ENCODE measurements at places on chromosomes 16 and 17.

DNA sequence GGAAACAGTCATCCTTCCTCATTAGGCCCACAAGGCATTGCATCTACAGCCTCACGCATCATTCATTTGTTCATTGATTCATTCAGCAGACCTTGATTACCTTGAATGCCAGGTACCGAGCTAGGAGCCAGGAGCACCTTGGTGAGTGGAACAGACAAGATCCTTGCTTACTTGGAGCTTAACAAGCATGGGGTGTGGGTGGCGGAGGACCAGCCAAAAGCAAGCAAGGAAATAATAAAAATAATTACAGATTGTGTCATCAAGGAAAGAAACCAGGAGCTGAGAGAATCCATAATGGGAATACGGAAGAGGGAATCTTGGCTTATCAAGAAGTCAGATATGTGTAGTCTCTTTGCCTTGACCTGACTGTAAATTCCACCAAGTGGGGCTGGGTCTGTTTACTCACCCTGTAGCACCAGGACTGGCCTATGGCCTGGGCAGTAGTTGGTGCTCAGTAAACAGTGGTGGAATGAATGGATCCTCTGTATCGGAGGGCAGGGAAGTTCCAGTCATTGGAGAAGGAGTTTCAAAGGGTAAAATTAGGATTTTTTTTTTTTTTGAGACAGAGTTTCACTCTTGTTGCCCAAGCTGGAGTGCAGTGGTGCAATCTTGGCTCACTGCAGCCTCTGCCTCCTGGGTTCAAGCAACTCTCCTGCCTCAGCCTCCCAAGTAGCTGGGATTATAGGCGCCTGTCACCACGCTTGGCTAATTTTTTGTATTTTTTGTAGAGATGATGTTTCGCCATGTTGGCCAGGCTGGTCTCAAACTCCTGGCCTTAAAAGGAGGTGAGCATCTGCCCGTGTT lies 157.7 kb downstream of the MSI2 start:
- no peak for DNase-seq

- DNase-seq: no peak
Observed at GRCh38 chr17:42333053-42333452, 44.8 kb downstream of the STAT5A start.

DNA sequence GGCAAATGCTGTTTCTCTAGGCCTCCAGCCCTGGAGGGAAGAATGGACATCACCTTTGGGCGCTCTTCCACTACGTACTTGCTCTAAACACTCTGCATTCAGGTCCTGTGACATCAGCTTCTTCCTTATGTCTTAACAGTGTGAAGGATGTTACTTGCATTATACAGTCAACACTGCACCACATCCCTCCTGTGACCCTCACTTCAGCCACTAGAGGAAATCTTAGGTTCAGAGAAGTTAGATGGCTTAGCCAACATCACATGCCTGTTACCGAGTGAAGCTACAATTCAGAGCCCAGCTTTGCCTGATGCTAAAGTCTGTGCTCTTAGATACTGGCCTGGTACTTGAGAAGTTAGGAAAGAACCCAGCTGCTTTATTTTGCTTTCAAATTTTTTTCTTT lies 18.3 kb downstream of the UBFD1 start:
- DNase-seq: no peak

DNA sequence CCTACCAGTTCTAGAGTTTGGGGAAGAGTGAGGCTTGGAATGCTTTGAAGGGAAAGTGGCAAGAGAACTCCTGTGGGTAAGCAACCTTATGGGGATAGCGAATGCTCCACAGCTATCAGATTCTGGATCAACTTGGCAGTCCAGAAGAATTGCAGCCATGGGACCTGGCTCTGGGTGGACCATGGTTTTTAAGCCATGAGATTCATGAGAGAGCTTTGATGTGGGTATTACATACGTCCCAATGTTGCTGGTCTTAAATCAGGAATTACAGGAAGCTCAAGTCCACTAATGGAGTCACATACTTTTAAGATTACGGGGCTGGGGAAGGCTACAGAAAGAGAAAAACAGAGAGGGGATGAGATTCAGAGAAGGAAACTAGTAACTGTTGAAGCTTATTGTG lies 142.5 kb upstream of the ELAC2 start:
- DNase-seq: no peak

DNA sequence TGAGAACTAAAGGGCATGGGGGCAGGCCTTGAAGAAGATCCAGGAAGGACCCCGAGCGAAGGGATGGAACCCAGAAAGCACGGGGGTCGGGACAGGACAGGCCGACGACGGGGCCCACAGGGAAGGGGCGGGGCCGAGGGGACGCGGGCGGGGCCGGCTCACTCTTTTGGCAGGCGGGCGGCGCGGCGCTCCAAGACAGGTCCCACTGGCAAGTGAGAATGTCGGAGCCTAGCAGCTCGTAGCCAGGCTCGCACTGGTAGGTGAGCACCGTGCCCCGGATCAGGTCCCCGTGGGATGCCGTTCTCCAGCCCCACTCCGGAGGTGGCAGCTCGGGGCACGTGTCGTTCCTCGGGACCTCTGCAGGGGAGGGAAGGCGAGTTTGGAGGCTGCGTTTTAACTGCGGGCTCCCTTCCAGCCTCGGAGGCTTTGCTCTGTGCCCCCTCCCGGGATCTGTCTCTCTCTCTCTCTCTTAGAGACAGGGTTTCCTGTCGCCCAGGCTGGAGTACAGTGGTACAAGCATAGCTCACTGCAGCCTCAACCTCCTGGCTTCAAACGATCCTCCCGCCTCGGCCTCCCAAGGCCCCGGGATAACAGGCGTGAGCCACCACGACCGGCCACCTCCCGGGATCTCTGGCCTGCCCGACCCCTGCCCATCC lies 13.7 kb upstream of the CDIPT start:
- peak; percentile 76 for DNase-seq

GRCh38 chr17:4898351-4898750 lies 985 bp upstream of the C17orf107 start:
- no peak for DNase-seq

GRCh38 chr17:48554412-48555257 lies 9.7 kb upstream of the HOXB2 start:
- no peak for DNase-seq

GRCh38 chr16:12433691-12434390 lies 369.8 kb downstream of the CPPED1 start:
- DNase-seq: no peak

- DNase-seq: no peak
Observed at GRCh38 chr17:9895923-9896322, 9.1 kb downstream of the RCVRN start.

DNA sequence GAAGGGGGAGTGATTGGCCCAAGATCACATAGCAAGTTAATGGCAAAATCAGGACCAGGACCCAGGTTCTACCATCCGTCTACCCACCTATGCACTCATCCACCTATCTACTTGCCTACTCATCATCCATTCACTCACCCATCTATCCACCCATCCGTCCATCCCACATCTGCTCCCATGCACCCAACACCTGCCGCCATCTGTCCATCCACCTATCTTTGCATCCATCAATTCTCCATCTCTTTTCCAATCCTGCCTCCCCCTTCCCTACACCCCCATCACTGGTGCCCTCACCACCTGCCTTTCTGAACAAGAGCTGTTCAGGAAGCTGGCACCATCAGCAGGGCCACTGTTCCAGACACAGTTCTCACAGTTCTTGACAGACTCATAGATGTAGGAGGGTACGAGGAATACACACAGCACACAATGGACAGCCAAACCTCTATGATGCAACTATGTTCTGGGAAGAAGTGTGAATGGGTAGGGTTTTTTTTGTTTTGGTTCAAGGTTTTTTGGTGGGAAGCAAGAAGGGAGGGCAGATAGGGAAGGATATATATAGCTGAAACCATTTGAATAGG lies 4.5 kb downstream of the SAMD14 start:
- no peak for DNase-seq

DNA sequence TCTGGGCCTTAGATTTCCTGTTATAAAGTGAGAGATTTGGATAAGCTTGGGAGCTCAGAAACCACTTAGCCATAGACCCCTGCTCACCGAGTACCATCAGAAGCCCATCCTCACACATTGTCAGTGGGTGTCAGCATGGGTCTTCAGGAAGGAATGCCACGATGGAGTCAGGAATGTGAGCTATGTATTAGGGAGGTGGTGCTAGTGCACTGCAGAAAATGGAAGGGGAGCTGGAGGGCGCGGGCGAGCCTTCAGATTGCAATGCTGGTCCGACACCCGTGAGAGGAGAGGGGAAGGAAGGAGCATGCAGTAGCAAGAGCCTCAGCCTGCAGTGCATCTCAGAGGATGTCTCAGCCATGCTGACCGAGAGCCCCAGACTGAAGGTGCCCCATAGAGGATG lies 294.5 kb downstream of the FOXL1 start:
- no peak for DNase-seq

DNA sequence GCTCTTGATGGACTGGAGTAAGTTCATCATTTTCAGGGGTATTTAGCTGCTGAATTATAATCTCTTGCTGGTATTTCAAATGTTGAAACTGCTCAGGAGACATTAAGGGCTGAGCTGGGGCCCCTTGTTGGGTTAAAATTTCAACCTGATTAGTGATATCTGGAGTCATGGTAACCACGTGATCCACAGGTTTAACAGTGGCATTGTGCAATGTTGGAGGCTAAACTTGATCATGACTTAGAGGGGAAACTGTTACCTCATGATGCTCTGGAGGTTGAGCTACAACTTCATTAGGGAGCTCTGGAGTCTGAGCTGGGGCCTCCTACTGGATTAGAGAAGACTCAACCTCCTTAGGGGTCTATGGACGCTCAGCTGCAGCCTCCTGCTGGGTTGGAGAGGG lies 17.2 kb upstream of the MPP2 start:
- no peak for DNase-seq

DNA sequence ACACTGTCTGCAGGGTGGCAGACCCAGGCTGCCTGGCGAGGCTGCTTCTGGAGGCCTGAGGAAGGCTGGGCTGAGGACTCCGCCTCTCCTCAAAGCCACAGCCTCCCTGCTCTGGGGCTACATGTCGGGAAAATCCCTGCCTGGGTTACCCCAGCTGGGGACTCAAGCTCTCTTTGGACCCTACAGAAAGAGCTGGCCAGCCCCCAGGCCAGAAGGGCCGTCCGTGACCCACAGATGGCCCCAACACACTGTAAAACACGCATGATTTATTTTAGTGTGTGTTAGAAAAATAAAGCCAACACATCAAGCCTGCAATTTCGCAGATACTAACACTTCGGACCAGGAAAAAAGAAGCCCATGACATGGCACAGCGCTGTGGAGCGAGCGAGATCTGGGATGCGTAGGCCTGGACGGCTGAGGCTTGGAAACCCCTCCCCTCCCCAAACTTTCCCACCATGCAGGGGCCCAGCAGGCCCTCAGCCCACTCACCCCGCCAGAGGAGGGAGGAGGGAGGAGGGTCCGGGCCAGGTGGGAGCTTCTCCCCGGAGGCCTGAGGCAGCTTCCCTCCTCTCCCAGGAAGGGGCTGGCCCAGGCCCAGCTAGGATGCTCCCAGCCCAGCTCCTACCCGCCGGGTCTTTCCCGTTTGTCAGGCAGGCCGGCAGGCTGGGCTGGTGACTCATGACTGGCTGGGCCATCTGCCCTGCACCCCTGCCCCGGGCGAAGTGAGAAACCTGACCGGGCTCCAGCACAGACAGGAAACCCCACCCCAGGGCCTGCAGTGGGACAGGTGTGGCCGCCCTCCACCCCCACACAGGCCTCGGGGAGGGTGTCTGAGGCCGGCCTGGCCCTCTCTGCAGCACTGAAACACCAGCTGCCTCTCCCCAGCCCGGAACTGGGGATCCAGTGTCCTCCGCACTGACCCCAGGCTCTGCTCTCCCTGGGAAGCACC lies 34.1 kb upstream of the SLC38A10 start:
- no peak for DNase-seq

- DNase-seq: no peak
Observed at GRCh38 chr17:17525311-17525710, 29.1 kb upstream of the RASD1 start.

DNA sequence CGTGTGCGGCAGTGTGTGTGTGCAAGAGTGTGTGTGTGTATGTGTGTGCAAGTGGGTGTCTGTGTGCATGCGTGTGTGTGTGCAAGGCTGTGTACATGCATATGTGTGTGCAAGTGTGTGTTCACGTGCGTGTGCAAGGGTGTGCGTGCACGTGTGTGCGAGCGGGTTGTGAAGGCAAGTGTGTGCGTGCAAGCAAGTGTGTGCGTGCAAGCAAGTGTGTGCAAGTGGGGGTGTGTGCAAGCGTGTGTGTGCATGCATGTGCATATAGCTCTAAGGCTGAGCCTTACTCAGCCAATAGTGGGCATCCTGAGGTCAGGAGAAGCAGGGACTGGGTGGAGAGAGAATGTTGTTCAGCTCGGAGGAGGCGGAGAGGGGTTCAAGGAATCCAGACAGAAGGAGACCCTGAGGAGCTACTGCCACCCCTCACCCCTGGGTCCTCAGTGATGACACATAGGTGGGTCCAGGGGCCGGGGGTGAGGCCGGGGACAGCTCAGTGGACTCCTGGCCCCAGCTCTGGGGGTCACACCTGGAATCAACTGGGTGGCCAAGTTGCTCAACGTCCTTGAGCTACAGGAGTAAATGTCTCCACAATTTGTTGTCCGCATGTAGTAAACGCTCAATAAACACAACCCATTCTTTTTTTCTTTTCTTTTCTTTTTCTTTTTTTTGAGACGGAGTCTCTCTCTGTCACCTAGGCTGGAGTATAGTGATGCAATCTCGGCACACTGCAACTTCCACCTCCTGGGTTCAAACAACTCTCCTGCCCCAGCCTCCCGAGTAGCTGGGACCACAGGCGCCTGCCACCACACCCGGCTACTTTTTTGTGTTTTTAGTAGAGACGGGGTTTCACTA lies 1.8 kb downstream of the PRR29 start:
- peak; percentile 57 for DNase-seq

DNA sequence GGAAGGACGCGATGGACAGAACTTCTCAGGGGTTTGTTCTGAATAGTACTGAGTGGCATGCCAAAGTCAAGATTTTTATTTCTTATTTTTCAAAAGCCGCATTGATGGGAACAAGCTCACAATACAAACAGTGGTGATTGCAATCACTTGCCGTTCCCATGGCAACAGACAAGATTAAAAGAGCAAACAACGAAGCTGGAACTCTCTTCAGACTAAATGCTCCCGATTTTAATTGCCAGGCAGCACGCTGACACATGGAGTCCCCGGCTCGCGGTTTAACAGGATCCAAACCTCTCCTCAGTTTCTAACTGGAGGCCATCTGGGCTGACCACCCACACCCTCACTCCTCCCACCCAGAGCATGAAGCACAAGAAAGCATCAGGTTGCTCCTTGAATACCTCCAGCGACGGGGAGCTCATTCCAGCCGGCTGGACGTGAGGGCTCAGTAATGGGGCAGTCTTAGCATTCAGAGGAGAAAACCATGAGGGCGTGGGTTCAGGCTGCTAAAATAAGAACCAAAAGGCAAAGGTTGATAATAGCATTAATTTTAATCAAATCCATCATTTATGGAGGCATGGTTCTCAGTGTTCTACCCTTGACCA lies 41.5 kb downstream of the AIPL1 start:
- no peak for DNase-seq
